Bronchial epithelial cell (primary cell): ENCODE measurements at places on chromosomes 5 and 9. TPM values are rescaled to one million over a fixed set of nuclear protein-coding genes. Genes with fewer than 3 reads are reported as not detected.

The ELOVL7 gene
- total RNA-seq = 22.1 and 45.6 TPM in 2 replicates

The PITX1 gene
- total RNA-seq = 87.7 and 145 TPM in 2 replicates

The OBP2B gene
- total RNA-seq = not detected in 2 replicates

The POLR3G gene
- total RNA-seq = 7.4 and 7.9 TPM in 2 replicates

The TEX48 gene
- total RNA-seq = not detected in 2 replicates

The SLC6A18 gene
- total RNA-seq = not detected in 2 replicates

The PAEP gene
- total RNA-seq = not detected in 2 replicates

The LPAR1 gene
- total RNA-seq = 9.0 and 16.8 TPM in 2 replicates

The PCDHB3 gene
- under 0.01 and 0.13 TPM in 2 replicates for total RNA-seq

The CDC26 gene
- 24.7 and 30.6 TPM in 2 replicates for total RNA-seq

The C9orf50 gene
- total RNA-seq = not detected in 2 replicates

The ACER2 gene
- 5.8 and 5.9 TPM in 2 replicates for total RNA-seq

The GPRIN1 gene
- 1.6 and 2.8 TPM in 2 replicates for total RNA-seq

The OCLN gene
- total RNA-seq = 76.9 and 109 TPM in 2 replicates

The DBH gene
- not detected in 2 replicates for total RNA-seq

The PCDHA3 gene
- under 0.01 TPM in 1 of 2 replicates, not detected in the other for total RNA-seq

The HAND1 gene
- total RNA-seq = not detected in 2 replicates

The DPYSL3 gene
- total RNA-seq = 1.6 and 3.7 TPM in 2 replicates

The DNAH5 gene
- under 0.01 and 0.13 TPM in 2 replicates for total RNA-seq

The LMBRD2 gene
- total RNA-seq = 5.3 and 8.4 TPM in 2 replicates

The TYRP1 gene
- not detected in 2 replicates for total RNA-seq

The ALDH1A1 gene
- 5.0 and 20.1 TPM in 2 replicates for total RNA-seq

The MEF2C gene
- under 0.01 and 0.26 TPM in 2 replicates for total RNA-seq

The ARID3C gene
- 0.26 TPM in 1 of 2 replicates, not detected in the other for total RNA-seq

The PCDHB15 gene
- under 0.01 and 0.51 TPM in 2 replicates for total RNA-seq

The SNCAIP gene
- 0.26 TPM in 1 of 2 replicates, not detected in the other for total RNA-seq

The JAKMIP2 gene
- total RNA-seq = not detected in 2 replicates

The OR1Q1 gene
- total RNA-seq = not detected in 2 replicates

The NTNG2 gene
- total RNA-seq = under 0.01 TPM in 1 of 2 replicates, not detected in the other

The UBE2QL1 gene
- total RNA-seq = not detected in 2 replicates

The IFNA6 gene
- total RNA-seq = not detected in 2 replicates

The TPPP gene
- total RNA-seq = 1.6 and 2.4 TPM in 2 replicates

The PTGDS gene
- 0.26 TPM in 2 replicates for total RNA-seq
